CD4-positive, alpha-beta T cell treated with Interferon alpha-2 for 1 hour (primary cell): ENCODE measurements at places on chromosomes 2 and 18.

GRCh38 chr18:57640236-57640635, 18.6 kb upstream of the NARS1 start:
- DNase-seq: no peak

DNA sequence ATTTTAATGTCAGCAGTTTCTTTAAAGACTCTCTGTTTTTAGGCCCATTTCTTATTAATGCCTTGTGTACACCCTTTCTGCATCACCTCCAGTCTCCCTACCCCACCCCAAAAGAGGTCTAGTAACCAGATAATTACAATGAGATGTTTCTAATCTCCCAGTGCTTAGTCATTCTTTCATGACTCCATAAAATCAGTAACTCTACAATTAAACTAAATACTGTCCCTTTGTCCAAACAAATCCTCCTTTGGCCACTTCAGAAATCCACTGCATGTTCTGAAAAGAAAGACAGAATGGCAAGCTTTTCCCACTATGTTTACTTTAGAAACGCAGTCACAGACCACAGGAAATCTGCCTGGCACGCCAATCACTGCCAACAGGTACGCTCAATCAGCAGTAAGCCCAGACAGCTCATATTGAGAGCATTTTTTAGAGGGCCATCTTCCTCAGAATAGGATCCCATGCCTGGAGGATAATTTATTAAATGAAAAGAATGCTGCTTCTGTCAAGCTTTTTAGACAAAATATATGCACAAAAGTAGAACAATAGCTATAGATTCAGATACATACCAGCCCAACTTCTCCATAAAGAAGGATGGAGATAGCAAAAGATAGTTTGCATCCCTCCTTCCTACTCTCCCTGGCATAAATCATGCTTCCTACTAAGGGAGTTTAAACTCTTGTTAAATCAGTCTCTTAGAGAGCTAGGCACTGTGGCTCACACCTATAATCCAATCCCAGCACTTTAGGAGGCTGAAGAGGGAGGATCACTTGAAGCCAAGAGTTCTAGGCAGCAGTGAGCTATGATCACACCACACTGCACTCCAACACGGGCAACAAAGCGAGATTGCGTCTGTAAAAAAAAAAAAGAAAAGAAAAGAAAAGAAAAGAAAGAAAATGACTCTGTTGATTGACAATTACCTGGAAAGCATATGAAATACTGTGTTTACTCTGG, 14.6 kb downstream of the CLASP1 start:
- DNase-seq: no peak

- no peak for DNase-seq
Measured at GRCh38 chr2:143802242-143802641, 673.0 kb downstream of the ARHGAP15 start.

DNA sequence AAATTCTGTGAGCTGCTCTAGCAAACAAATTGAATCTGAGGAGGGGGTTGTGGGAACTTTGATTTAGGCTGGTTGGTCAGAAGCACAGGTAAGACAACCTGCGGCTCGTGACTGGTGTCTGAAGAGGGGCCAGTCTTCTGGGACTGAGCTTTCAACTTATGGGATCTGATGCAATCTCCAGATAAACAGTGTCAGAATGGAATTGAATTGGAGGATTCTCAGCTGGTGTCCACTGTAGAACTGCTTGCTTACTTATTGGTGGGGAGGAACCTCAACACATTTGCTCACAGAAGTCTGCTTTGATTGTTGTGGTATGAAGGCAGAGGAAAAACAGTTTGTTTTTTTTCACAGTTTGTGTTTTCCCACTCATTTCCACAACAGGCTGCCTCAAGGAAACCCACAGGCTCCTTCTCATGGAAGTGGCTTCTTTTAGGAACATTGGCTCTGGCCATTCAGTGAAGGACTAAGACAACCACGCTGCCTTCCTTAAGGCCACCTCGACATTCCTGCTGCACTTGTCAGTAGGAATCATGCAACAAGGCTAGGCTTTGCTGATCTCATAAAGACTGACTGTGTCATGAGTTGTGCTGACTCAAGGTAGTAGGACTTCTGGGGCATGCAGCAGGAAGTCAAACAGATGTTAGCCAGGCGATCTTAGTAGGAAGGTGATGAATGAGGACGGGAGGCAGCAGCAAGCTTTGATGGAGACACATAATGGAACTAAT, 104.7 kb downstream of the TSN start:
- no peak for DNase-seq

DNA sequence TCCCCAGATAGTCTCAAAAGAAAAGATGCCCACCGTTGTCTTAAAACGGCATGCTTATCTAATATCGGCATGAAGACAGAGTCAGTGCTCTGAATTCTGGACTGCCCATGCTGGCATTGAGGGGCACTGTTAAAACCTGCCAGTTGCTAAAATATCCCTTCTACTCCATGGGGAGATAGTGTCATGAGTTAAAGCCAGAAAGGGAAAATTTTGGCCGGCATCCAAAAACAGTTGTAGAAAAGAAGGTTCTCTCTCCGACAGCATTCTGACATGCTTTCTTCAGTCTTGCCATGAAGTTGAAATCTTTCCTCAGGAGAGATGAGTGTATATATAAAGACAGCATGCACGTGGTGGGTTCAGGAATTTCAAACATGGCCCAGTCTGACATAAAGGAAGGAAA, 401.3 kb upstream of the PIK3C3 start:
- DNase-seq: no peak

GRCh38 chr2:12796657-12797056, 79.9 kb downstream of the TRIB2 start:
- DNase-seq: no peak

GRCh38 chr2:239222312-239222660, 178.5 kb downstream of the HDAC4 start:
- DNase-seq: no peak

DNA sequence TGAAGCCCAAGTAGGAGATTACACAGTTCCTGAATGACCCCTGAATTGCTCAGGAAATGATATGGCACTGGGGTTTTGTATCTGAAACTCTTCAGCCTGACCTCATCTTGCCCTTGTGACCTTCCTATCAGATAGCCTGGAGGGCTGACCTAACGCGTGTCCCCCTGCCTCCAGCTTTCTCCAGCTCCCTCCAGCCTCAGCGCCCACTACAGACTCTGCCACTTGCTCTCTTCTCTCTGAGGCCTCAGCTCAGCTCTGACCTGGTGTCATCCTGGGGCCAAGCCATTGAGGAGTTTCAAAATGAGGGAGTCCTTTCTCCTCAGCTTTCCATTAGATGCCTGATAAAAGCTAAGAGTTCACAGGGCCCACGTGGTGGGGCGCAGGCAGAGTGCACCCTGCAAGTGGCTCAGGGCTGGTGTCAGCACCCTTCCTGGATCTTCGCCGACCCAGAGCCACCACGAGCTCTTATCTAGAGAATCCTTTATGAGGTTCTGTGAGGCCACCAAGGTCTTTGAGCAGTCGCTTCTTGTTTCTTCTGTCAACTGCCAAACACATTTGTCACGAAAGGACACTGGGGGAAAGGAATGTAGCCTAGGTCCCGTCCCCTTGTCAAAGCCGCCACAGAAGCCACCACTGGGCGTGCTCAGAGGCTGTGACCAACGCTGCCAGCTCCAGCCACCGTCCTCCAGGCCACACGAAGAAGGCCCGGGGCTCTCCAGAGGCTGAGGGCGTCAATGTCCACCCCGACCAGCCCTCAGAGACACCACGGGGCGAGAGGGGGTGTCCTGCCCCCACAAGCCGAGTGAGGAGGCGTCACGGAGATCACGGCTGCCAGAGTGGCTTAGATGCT, 131.3 kb upstream of the GPC1 start:
- no peak for DNase-seq

GRCh38 chr2:228433721-228434120, 252.2 kb upstream of the SPHKAP start:
- DNase-seq: no peak

GRCh38 chr2:119311371-119311770, 55.3 kb downstream of the C2orf76 start:
- no peak for DNase-seq
